Endothelial cell of umbilical vein (primary cell): ENCODE measurements at places on chromosomes 5 and 9.

- H3K4me3 ChIP-seq, result no peak overlapping the region
- H3K36me3 ChIP-seq, result no peaks in the 10 kb centered on the region
- peak; percentile 26 for DNase-seq
- H3K27ac ChIP-seq, result no peak overlapping the region
Observed at GRCh38 chr9:80649001-80649420, 1040.3 kb downstream of the TLE1 start.

GRCh38 chr5:157273131-157273556 is 7.2 kb downstream of the CYFIP2 start:
- H3K4me1 ChIP-seq, result no peaks in the 10 kb centered on the region
- peaks cover 3% of the 10 kb centered on the region for H3K27me3 ChIP-seq
- H3K4me3 ChIP-seq, result no peak overlapping the region
- no peak for DNase-seq
- no peaks in the 10 kb centered on the region for H3K36me3 ChIP-seq

DNA sequence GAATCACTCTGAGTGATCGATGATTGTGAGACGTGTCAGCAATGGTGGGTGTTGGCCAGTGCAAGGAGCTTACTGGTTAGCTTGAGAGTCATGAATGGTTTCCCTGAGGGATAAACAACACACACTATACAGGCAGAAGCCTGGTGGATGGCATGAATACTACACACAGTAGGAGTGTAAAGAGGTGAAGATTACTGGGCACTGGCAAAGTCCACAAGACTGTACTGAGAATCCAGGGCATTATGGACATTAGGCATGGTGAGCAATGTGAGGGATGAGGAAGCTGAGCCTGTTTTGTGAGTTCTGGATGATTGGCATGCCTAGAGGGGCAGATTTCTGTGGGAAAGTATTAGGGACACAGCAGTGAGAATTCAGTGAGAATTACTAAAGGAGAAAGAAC is 71.3 kb downstream of the KDM4C start:
- H3K27me3 ChIP-seq, result no peaks in the 10 kb centered on the region
- no peak overlapping the region for H3K27ac ChIP-seq
- H3K4me3 ChIP-seq, result no peak overlapping the region
- DNase-seq, result no peak

- no peak overlapping the region for H3K4me3 ChIP-seq
- no peak overlapping the region for H3K27ac ChIP-seq
- no peaks in the 10 kb centered on the region for H3K27me3 ChIP-seq
- DNase-seq, result no peak
- H3K4me1 ChIP-seq, result peaks cover 8% of the 10 kb centered on the region
- peaks cover 13% of the 10 kb centered on the region for H3K36me3 ChIP-seq
Observed at GRCh38 chr9:130236436-130236985, 29.0 kb upstream of the HMCN2 start.

- no peaks in the 10 kb centered on the region for H3K4me1 ChIP-seq
- no peak overlapping the region for H3K4me3 ChIP-seq
- H3K27ac ChIP-seq, result no peak overlapping the region
- DNase-seq, result no peak
- H3K27me3 ChIP-seq, result no peaks in the 10 kb centered on the region
Observed at GRCh38 chr5:53713978-53714666, 153.7 kb downstream of the NDUFS4 start.

- no peak for DNase-seq
- no peak overlapping the region for H3K4me3 ChIP-seq
- no peaks in the 10 kb centered on the region for H3K27me3 ChIP-seq
- peaks cover 7% of the 10 kb centered on the region for H3K36me3 ChIP-seq
Observed at GRCh38 chr9:6426117-6426516, 13.1 kb downstream of the UHRF2 start.

- no peaks in the 10 kb centered on the region for H3K4me1 ChIP-seq
- H3K36me3 ChIP-seq, result no peaks in the 10 kb centered on the region
- no peak overlapping the region for H3K27ac ChIP-seq
- DNase-seq, result no peak
- no peaks in the 10 kb centered on the region for H3K27me3 ChIP-seq
Observed at GRCh38 chr5:121915765-121916164, 46.0 kb upstream of the SRFBP1 start.

GRCh38 chr5:10866913-10867312 is 105.9 kb upstream of the DAP start:
- no peaks in the 10 kb centered on the region for H3K36me3 ChIP-seq
- H3K4me3 ChIP-seq, result no peak overlapping the region
- H3K27me3 ChIP-seq, result peaks cover 5% of the 10 kb centered on the region
- H3K27ac ChIP-seq, result no peak overlapping the region
- DNase-seq, result no peak

- H3K27me3 ChIP-seq, result no peaks in the 10 kb centered on the region
- H3K36me3 ChIP-seq, result no peaks in the 10 kb centered on the region
- H3K4me3 ChIP-seq, result no peak overlapping the region
- H3K4me1 ChIP-seq, result no peaks in the 10 kb centered on the region
- no peak overlapping the region for H3K27ac ChIP-seq
Observed at GRCh38 chr9:90102292-90102901, 497.6 kb downstream of the GADD45G start.

DNA sequence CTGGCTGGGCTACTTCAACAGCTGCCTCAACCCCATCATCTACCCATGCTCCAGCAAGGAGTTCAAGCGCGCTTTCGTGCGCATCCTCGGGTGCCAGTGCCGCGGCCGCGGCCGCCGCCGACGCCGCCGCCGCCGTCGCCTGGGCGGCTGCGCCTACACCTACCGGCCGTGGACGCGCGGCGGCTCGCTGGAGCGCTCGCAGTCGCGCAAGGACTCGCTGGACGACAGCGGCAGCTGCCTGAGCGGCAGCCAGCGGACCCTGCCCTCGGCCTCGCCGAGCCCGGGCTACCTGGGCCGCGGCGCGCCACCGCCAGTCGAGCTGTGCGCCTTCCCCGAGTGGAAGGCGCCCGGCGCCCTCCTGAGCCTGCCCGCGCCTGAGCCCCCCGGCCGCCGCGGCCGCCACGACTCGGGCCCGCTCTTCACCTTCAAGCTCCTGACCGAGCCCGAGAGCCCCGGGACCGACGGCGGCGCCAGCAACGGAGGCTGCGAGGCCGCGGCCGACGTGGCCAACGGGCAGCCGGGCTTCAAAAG is 36.9 kb upstream of the TTC1 start:
- H3K36me3 ChIP-seq, result no peaks in the 10 kb centered on the region
- peaks cover 12% of the 10 kb centered on the region for H3K4me1 ChIP-seq
- peaks cover 35% of the 10 kb centered on the region for H3K27me3 ChIP-seq
- no peak overlapping the region for H3K4me3 ChIP-seq
- no peak for DNase-seq
- no peak overlapping the region for H3K27ac ChIP-seq

GRCh38 chr9:113590991-113591898 is 127.7 kb downstream of the RGS3 start:
- H3K36me3 ChIP-seq, result peaks cover 12% of the 10 kb centered on the region
- peak; percentile 79 for DNase-seq
- peak overlapping the region; percentile 51 for H3K27ac ChIP-seq
- peaks cover 68% of the 10 kb centered on the region for H3K4me1 ChIP-seq
- no peaks in the 10 kb centered on the region for H3K27me3 ChIP-seq
- H3K4me3 ChIP-seq, result no peak overlapping the region

DNA sequence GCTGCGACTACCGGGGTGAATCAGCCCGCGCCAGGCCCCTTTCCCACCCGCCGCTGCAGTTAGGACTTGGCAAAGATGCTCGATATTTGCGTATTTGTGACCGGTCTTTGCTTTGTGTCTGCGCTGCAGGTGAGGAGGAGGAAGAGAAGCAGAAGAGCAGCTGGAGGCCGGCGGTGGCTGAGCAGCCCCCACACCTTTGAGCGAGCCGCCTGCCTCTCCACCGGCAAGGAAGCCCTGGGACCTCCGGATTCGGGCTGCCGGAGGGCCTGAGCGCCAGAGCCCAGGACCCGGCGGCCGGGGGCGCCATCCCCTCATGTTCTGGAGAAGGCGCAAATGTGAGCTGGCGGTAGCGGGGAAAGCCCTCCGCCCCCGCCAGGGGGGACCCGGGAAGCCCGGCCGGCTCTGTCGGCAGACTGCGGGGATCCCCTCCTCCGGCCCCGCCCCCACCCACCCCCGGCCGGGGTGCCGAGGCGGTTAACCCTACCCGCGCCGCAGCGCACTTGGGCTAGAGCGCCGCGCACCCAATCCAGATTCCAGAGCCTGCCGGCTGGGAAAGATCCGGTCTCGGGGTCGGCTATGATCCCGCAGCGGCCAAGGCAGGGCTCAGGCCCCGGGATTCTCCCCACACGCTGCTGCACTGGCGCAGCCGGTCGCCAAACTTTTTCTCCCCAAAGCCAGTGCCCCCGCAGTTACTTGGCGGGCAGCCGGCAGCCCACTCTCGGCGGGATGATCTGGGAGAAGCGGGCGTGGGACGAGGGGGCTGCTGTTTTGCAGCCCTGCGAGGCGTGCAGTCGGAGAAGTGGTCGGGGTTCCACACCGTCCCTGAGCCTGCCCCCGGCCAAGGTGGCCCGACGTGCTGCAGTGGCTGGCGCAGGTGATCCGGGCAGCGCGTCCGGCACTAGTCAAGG is 800 bp upstream of the KCNN2 start:
- H3K27ac ChIP-seq, result no peak overlapping the region
- no peak for DNase-seq
- peaks cover 71% of the 10 kb centered on the region for H3K27me3 ChIP-seq
- H3K4me3 ChIP-seq, result peak overlapping the region; percentile 28
- peaks cover 8% of the 10 kb centered on the region for H3K4me1 ChIP-seq

DNA sequence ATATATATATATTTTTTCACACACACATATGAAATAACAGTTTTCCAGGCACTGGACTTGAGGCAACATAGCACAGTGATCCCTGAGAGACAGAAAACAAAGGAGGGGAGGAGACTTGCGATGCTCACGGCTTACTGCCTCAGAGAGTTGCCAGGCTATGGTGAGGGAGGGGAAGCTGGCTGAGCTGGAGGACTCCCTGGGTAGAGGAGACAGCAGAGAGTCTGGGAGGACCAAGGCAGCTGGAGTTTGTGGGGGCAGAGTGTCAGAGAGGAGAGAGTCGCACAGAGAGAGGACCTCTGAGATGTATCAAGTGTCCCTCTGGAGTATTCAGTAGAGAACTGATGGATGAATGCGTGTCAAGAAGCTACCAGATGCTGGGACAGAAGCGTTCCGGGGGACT is 23.1 kb upstream of the QSOX2 start:
- H3K27me3 ChIP-seq, result peaks cover 4% of the 10 kb centered on the region
- H3K4me3 ChIP-seq, result no peak overlapping the region
- no peak for DNase-seq
- H3K4me1 ChIP-seq, result no peaks in the 10 kb centered on the region

DNA sequence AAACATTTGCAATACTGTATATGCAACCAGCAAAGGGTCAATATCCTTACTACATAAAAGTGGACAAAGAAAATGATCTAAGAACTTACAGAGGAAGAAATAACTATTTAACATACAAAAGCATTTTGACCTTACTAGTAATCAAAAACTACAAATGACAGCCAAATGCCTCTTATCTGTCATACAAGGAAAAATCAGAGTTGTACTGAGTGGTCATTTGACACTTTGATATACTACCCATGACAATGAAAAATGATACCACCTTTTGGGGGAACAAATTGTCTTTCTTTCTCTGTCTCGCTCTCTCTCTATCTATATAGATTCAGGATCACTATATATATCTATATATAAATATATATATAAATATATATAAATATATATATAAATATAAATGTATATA is 50.4 kb upstream of the ZSWIM6 start:
- H3K27ac ChIP-seq, result no peak overlapping the region
- H3K4me3 ChIP-seq, result no peak overlapping the region
- H3K4me1 ChIP-seq, result peaks cover 25% of the 10 kb centered on the region
- H3K36me3 ChIP-seq, result no peaks in the 10 kb centered on the region
- DNase-seq, result no peak

- no peaks in the 10 kb centered on the region for H3K36me3 ChIP-seq
- no peak overlapping the region for H3K27ac ChIP-seq
- H3K4me3 ChIP-seq, result no peak overlapping the region
- no peaks in the 10 kb centered on the region for H3K4me1 ChIP-seq
- peak; percentile 88 for DNase-seq
- no peaks in the 10 kb centered on the region for H3K27me3 ChIP-seq
Observed at GRCh38 chr9:128733256-128733655, 9.3 kb upstream of the ZDHHC12 start.

DNA sequence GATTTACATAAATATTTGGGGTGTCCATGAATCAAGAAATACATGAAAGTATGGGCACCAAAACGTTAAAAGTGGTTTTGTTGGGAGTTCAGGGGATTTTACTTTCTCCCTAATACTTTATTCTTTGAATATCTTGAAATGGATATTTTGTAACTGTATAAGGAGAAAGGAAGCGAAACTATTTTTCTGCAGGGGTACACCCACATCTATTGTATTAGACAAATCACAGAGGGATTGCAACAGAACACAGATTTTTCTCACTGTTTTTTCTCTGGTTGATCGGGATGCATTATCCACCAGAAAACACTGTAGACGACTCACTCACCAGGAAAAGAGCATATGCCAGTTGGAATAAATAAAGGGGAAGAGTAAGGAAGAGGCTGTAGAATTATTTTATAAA is 1.2 kb upstream of the RABGAP1 start:
- peaks cover 12% of the 10 kb centered on the region for H3K4me1 ChIP-seq
- no peak overlapping the region for H3K27ac ChIP-seq
- no peaks in the 10 kb centered on the region for H3K27me3 ChIP-seq
- DNase-seq, result no peak

- no peak for DNase-seq
- no peaks in the 10 kb centered on the region for H3K4me1 ChIP-seq
- no peak overlapping the region for H3K27ac ChIP-seq
- no peaks in the 10 kb centered on the region for H3K36me3 ChIP-seq
- no peak overlapping the region for H3K4me3 ChIP-seq
Observed at GRCh38 chr5:10964806-10965205, 203.8 kb upstream of the DAP start.

DNA sequence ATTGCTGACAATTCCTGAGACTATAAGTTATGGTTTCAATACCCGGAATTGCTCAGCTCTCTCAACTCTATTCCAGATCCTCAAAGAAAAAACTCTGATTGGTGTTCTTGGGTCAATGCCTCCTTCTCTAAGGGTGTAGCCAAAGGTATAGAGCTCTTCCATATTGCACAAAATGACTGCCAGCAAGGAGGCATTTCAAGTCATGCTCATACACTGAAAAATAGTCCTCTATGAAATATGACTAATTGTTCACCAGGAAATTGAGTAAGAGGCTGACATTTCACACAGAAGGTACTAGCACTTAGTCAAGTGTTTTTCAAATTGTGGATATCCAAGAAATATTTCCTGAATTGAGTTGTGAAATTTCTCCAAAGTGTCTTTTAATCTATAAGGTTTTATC is 111.1 kb upstream of the KLF9 start:
- DNase-seq, result peak; percentile 74
- no peaks in the 10 kb centered on the region for H3K36me3 ChIP-seq
- H3K27ac ChIP-seq, result peak overlapping the region; percentile 43
- H3K4me3 ChIP-seq, result no peak overlapping the region
- H3K4me1 ChIP-seq, result peaks cover 8% of the 10 kb centered on the region
